ENCODE measurements at places on chromosomes 11 and 22. TPM values are rescaled to one million over a fixed set of nuclear protein-coding genes. Genes with fewer than 3 reads are reported as not detected.

- no peak for DNase-seq
These were observed 1295.9 kb downstream of the JRKL start for GRCh38 chr11:97685695-97686094.

- no peak for DNase-seq
These were observed 232.7 kb downstream of the TENM4 start for GRCh38 chr11:79208126-79208525.

Gene LIF
- total RNA-seq, result 0.23 TPM

Gene ATG2A
- total RNA-seq, result 22.4 TPM

Gene NAA40
- 48.2 TPM for total RNA-seq
